ENCODE measurements at places on chromosomes 7 and 10.

- DNase-seq = no peak
Observed at GRCh38 chr10:45373576-45374349, at the start of gene ALOX5. Gene ALOX5 (plus strand): TSS chr10:45374216. CDS start chr10:45374280, 64 bp downstream.

DNA sequence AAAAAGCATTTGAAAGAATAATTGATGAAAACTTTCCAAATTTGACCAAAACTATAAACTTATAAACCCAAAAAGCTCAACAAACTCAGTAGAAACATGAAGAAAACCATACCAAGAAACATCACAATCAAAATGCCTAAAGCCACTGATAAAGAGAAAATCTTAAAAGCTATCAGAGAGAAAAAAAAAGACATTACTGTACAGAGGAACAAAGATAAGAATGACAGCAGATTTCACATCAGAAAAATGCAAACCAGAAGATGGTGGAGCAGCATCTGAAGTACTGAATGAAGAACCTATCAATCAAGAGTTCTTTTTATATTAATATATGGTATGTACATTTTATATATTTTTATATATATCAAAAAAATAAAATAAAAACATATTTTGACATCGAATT, 2.4 kb upstream of the GPAM start:
- no peak for DNase-seq

DNA sequence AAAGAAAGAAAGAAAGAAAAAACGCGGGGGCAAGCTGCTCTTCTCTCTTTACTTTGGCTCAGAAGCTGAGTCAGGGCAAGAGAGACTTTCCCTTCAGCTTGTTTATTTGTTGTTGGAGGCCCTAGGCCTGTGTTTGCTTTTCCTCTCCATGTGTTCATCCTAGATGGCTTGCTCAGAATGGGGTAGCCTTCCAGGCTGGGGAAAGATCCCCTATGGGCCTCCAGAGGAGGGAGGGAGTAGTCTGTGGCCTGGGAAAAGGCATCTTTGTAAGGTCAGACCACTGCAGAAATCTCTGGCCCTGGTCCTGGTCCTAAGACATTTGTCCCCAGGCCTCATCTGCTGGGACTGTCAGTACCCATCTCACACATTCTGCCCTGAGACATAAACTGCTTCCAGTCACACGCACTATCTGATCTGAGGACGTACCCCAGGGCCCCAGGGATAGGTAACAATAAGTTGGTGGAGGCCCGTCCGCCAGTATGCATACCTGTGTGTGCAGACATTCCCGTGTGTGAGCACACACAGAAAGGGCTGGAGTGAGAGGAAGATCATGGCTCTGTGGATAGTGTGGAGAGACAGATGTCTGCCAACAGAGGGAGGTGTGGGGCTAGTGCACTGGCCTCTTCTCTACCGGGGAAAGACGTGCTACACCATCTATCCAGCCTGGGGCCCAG, 4.9 kb upstream of the SCD start:
- no peak for DNase-seq

GRCh38 chr7:26664735-26665416, 199.5 kb downstream of the SKAP2 start:
- no peak for DNase-seq

- no peak for DNase-seq
Observed at GRCh38 chr7:115217373-115217772, 295.5 kb downstream of the MDFIC start.

GRCh38 chr10:51129946-51130544, 55.8 kb downstream of the PRKG1 start:
- no peak for DNase-seq

GRCh38 chr7:25889765-25890164, 262.2 kb upstream of the NFE2L3 start:
- DNase-seq = no peak

- no peak for DNase-seq
Observed at GRCh38 chr10:71722849-71723248, 3.3 kb upstream of the C10orf105 start.

- DNase-seq = no peak
Observed at GRCh38 chr10:18005781-18006456, 54.2 kb downstream of the SLC39A12 start.

GRCh38 chr7:101913851-101914250, 96.4 kb downstream of the CUX1 start:
- no peak for DNase-seq

DNA sequence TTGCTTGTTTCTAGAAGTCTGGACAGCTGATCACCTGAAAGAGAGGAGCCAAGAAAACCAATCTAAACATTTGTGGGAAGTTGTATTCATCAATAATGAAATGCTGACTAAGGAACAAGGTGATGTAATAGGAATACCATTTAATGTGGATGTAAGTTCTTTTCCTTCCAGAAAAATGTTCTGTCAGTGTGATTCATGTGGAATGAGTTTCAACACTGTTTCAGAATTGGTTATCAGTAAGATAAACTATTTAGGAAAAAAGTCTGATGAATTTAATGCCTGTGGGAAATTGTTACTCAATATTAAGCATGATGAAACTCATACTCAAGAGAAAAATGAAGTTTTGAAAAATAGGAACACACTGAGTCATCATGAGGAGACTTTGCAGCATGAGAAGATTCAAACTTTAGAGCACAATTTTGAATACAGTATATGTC, 39.8 kb upstream of the ZNF37A start:
- DNase-seq = no peak
